ENCODE measurements at places on chromosomes 7 and 10.
A peak's percentile ranks its signal among the peaks of the same experiment; 100 is the strongest.

- DNase-seq = no peak
These were observed 145.4 kb downstream of the ARHGAP22 start for GRCh38 chr10:48459270-48460150.

DNA sequence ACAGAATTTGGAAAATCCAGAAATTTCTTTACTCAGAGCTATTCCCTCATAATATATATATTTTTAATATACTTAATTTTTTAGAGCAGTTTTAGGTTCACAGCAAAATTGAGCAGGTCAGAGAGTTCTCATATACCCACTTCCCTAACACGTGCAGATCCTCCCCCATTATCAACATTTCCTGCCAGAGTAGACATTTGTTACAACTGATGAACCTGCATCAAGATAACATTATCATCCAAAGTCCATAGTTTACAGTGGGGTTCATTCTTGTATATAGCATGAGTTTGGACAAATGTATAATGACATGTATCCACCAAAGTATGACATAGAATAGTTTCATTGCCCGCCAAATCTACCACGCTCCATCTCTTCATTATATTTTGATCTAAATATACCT is 170.0 kb downstream of the PTEN start:
- no peak for DNase-seq

GRCh38 chr7:90246171-90246570 is 1.2 kb downstream of the CFAP69 start:
- no peak for DNase-seq

DNA sequence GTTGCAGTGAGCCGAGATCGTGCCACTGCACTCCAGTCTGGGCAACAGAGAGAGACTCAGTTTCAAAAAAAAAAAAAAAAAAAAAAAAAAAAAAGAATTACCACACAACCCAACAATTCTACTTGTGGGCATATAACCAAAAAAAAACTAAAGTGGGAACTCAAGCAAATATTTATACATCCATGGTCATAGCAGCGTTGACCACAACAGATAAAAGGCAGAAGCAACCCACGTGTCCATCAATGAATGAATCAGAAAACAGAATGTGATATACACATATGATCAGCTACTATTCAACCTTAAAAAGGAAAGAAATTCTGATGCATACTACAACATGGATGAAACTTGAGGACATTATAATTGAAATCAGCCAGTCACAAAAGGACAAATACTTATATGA is 179.3 kb upstream of the NEBL start:
- DNase-seq = no peak

- no peak for DNase-seq
These were observed 10.4 kb downstream of the CNNM1 start for GRCh38 chr10:99339563-99340047.

DNA sequence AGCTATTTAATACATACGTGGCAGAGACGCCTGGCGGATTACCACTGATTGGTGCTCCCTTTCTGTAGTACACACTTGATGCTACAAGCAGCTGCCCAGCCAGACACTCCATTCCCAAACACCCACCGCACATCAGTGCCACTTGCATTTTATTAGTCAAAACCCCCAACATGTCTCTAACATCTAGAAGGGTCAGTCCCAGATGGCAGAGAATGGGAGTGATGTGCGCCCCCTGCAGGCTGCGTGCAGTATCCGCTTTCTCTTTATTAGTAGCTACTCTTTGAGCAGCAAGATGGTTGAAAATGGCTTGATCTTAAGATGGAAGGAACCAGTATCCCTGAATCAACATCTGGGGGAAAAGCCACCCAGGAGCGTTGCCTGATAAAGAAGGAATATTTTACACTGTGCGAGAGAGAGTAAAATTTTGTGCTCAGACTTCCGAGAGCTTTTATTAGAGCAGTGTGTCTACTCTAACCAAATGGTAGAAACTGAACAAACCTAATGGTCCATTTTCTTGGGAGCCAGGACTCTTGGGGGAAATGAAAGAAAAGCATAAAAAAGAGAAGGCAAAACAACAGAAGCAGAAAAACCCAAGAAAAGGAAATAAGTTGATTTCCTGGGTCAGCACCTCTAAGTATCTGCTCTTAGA is 78.3 kb downstream of the ST8SIA6 start:
- peak; percentile 8 for DNase-seq

DNA sequence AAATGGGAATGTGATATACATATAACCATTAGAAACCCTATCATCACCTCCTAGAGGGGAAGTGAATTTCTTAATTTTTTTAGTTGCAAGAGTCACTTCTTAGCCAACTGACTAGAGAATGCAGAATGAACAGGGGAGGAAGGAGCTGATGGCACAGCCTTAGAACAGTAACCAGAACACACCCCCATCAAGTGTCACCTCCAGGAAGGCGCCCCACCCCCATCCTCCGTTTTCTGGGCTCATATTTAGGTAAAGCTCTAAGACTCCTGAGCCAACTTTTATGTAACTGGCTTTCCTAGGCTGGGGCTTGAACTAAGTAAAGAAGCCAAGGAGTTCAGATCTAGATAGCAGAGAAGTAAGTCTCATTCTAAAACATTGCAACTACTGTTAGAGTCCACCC is 54.0 kb downstream of the COL17A1 start:
- no peak for DNase-seq

DNA sequence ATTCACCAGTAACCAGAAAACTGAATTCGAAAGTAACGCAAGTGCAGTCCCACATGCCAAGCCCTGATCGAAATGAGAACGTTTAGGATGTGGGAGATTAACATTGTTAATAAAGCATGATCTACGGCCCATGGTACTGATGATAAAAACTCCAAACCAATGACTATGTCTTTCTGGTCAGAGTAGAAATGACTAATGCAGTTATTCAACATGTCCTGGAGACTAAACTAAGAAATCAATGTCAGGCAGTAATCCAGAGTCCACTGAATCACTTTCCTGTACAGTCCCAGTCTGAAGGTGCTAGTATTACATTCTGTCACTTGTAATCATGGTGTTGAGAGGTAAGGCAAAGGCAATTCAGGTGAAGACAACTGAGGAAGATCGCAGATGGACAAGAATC is 14.4 kb downstream of the NPSR1 start:
- no peak for DNase-seq

DNA sequence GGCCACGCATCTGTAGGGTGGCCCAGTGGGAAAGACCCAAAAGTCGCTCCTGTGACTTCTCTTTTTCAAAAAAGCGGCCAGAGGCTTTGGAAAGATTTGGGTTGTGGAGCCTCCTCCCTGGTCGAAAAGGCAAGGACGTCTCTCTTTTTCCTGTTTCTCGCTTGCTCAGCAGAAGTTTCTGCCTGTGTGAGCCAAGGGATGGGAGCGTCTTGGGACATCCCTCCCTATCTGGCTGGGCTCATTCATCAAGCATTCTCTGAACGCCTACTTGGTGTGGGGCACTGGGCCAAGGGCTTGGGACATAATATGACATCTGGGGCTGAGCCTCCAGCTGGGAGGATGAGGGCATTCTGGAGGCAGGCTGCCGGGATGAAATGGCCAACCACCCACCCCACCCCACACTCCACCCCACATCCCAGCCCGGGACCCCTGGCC is 120.9 kb downstream of the C10orf105 start:
- peak; percentile 74 for DNase-seq

Measured in NCI-H446 (cell line).